CD4-positive, alpha-beta T cell treated with Interleukin-21 for 1 hour (primary cell): ENCODE measurements at places on chromosomes 12 and 14.

- DNase-seq: no peak
Measured at GRCh38 chr14:32081901-32082300, 4.8 kb downstream of the ARHGAP5 start.

GRCh38 chr12:39357041-39357440 lies 85.9 kb downstream of the KIF21A start:
- DNase-seq: no peak

DNA sequence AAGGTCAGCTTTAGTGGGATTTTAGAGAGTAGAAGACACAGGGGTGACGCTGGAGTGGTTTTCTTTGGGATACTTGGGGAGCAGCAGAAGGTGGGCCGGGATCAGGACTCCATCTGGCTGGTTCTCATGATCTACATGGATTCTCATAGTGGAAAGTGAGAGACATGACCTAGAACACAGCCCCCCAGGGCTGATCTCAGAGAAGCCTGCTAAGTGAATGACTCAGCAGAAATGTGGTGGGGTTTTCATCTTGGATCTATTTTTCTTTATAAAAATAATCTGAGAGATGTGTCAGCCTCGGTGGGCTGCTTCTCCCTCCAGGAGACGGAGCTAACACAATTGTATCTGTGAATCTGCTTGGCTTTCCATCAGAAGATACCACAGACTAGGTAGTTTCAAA lies 484.4 kb downstream of the TMEM121 start:
- DNase-seq: no peak

GRCh38 chr12:68001486-68002466 lies 12.5 kb downstream of the IFNG-AS1 start:
- DNase-seq: peak; percentile 27

DNA sequence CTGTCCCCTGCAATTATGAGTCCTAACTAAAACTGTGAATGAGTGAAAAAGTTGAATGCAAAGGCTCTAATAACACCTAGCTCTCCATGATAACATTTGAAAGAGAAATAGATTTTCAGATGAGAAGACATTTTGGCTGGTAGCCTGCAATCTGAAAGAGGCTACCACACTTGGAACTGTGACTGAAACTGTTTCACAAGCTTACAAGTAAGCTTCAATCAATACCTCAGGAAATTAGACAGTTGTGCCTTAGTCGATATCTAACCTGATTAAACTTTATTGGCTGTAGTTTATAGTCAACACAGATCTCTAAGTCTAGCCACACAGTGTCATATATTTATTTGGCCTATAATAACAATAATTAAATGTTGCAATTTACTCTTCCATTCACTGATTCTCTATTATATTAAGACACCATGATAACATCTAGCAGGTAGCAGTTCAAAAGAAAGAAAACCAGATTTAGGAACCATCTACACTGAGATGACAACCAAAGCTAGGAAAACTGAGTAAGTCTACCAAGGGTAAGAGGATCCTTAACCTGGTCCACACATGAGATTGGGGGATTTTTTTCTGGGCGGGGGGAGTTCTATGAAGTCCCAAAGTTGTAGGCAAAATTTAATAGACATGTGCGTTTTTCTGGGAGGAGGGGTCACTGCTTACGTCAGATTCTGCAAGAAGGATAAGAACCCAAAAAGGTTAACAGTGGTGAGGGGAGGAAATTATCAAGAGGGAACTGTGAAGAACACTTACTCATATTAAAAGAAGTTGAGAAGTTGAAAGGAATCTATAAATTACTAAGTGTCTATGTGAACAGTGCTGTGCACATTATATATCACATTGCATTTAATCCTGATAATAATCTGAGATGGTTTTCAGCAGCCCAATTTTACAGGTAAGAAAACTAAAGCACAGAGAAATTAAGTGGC lies 65.8 kb downstream of the NUMB start:
- DNase-seq: no peak

DNA sequence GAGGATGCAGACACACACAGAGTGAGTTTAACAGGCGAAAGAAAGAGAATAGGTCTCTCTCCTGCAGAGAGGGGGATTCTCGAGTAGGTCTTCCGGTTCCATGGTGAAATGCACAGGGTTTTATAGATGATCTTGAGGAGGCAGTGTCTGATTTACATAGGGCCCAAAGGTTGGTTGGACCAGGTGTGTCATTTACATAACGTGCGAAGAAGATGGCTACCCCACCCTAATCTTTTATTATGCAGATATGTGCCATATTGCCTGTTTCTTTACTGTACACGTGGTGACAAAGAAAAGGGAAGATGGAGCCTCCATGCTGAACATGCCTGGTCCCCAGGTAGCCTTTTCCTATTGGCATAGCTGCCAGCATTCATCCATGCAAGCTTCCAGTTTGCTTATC lies 219.8 kb downstream of the CRADD start:
- no peak for DNase-seq

- no peak for DNase-seq
Measured at GRCh38 chr14:73973497-73973896, 23.4 kb downstream of the COQ6 start.

GRCh38 chr14:64234877-64235651 lies 59.1 kb downstream of the ESR2 start:
- no peak for DNase-seq

DNA sequence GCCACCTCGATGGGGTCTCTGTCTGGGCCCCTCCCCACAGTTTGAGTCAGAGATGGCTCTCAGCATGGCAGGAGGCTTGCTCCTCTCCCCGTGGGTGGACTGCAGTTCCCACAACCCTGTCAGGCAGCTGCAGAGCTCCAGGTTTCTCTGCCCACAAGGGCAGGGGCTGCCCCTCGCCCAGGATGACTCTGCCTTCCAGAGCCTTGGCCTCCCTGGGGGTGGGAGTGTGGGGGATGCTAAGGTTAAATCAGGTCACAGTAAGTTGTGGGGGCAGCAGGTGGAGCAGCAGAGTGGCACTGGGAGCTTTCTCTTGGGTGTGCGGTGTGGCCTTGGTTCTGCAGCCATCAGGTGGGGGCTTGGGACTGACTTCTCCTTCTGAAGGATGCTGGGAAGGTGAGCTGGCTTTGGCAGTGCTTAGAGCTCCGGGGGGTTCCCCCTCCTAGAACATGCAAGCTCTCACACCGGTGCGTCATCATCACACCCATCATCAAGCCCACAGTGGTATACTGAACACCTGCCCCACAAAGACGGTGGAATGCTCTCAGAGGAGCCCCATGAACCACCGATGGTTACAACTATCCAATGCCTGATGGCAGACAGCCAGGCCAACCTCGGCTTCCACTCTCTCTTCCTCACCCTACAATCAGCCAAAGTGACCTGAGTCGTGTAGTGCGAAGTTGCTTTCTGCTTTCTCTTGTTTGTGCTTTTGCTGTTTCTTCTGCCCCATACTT lies 39.7 kb downstream of the ERH start:
- DNase-seq: no peak

DNA sequence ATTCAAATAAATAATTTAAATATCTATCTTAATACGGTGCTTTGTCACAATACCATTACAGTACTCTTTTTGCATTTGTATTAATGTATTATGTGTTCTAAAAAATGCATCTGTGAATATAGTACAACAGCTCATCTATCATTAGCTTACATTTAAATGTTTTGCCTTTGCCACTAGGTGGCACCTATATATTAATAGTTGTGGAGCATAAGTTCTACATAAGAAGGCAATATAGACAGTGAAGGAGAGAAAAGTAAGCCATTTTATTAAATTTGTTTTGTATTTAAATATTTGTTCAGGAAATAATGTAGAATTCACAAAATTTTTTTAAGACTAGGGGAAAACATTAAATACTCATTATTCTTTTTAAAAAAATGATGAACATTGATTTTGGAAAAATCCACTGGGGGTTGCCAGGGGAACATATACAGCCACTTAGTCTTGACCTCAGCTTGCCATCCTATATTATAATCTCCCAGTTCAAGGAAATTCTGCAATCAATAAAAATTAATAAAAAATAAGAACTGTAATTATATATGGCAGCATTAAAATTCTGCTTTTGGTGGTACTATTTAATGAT lies 9.8 kb downstream of the CCER1 start:
- peak; percentile 21 for DNase-seq

DNA sequence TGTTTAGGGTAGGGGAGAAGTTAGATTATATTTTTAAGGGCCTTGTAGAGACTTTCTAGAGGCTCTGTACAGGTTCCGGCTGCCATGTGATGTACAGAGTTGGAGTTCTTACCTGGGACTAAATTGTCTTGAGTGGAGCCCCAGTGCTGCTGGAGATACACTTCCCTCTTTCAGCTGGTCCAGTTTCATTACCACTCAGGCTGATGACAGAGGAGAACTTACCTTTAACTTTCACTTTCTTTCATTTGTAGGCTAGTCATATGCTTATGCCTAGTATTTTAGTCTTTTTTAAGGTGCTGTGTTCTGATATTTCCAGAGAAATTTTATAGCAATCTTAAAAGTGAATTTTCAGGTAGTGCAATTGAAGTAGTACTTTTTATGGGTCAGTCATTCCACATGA lies 117.3 kb downstream of the ERC1 start:
- no peak for DNase-seq

DNA sequence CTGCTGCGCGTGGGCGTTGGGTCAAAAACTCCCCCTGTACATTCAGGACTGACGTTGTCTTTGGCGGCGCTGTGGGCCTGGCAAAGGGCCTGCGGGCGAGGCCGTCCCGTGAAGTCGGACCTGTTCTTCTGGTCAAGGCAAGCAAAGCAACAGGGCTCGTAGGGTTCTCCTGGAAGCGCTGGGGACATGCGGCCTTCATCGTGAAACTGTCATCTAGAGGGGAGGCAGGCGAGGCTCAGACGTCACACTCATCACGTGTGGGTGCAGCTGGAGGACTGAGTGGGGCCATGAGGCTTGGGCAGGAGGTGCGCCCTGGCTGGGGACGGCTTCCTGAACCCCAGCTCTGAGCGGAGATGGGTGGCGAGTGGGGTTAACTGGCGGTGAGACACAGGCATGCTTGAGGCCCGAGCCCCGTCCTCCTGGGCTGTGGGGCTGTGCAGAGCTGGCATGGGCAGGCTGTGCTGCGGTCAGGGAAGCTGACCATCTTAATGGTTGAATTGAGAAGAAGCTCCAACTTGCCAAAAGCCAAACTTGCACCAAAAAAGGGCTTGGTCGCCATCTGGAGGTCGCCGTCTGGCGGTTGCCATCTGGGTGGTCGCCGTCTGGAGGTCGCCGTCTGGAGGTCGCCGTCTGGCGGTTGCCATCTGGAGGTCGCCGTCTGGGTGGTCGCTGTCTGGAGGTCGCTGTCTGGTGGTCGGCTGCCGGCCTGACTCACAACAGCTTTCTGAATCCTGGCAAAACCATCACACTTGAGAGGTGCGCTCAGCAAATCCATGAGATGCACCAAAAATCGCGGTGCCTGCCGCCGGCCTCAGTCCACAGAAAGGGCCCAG lies 66.2 kb downstream of the NOC4L start:
- no peak for DNase-seq

DNA sequence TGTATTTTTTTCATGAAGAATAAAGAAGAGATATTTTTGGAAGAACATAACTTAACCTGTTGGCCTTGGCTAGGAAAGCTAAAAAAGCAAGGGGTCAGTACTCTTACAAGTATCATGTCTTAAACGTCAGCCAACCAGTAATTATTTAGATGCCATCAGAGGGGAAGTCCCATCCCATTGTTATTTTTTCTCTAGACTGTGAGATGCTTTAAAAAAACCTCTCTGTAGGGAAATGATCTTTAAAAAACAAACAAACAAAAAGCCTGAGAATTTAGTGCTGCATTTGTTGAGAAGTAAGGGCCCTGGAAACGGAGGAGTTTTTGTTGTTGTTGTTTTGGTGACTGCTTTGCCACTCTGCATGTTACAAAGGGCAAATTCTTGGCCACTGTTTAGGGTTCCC lies 474.0 kb downstream of the ZFP36L1 start:
- no peak for DNase-seq

- DNase-seq: no peak
Measured at GRCh38 chr14:74628418-74628817, 16.4 kb upstream of the LTBP2 start.

- no peak for DNase-seq
Measured at GRCh38 chr12:90908465-90908864, 46.5 kb downstream of the CCER1 start.

DNA sequence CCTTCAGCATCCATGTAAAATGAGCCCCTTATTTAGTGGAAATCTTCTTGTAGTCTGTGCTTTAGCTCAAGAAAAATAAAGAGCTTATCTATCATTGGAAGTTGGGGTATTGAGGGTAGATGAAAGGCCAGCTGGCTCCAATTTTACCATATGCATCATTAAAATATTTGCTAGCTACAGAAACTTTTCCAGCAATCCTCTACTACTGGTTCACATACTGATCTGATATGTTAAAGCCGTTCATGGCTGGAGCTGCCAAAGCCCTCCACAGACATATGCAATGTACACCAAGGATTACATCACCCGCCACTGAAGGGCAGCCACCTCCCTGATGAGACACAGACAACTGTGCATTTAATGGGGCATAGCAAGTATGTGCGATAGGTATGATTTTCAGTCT lies 1205.3 kb downstream of the GALC start:
- no peak for DNase-seq

GRCh38 chr14:89370381-89370780 lies 46.7 kb downstream of the FOXN3 start:
- DNase-seq: no peak

GRCh38 chr12:64560396-64561301 lies 49.6 kb upstream of the RASSF3 start:
- no peak for DNase-seq
